A549 treated with DMSO at 1 μM for 4 hours (cell line): ENCODE measurements at places on chromosomes 3 and 15. TPM values are rescaled to one million over a fixed set of nuclear protein-coding genes. Genes with fewer than 3 reads are reported as not detected.

CAPN3 gene
- total RNA-seq: 0.21 to 0.95 TPM (median 0.23 TPM) in 5 replicates

CPLX3 gene
- total RNA-seq: 0.06 TPM in 1 of 5 replicates, not detected in the others

NUP210 gene
- 33.4 to 43.7 TPM (median 38.7 TPM) in 5 replicates for total RNA-seq

RAB6B gene
- total RNA-seq: 1.5 to 2.4 TPM (median 1.7 TPM) in 5 replicates

COL7A1 gene
- total RNA-seq: 139 to 257 TPM (median 204 TPM) in 5 replicates

HIGD2B gene
- 0.09 TPM in 1 of 5 replicates, not detected in the others for total RNA-seq

ZIC4 gene
- not detected in 5 replicates for total RNA-seq

SUCNR1 gene
- 0.13 to 0.22 TPM (median 0.16 TPM) in 5 replicates for total RNA-seq

CEP70 gene
- 5.7 to 7.4 TPM (median 6.4 TPM) in 5 replicates for total RNA-seq

ANKUB1 gene
- not detected in 5 replicates for total RNA-seq

FBXW12 gene
- not detected in 5 replicates for total RNA-seq

KBTBD8 gene
- 0.47 to 0.74 TPM (median 0.63 TPM) in 5 replicates for total RNA-seq

CLN6 gene
- total RNA-seq: 67.4 to 87.5 TPM (median 80.2 TPM) in 5 replicates

ARPC4 gene
- total RNA-seq: 148 to 226 TPM (median 154 TPM) in 5 replicates

ALG1L2 gene
- total RNA-seq: not detected in 5 replicates

TFG gene
- total RNA-seq: 129 to 162 TPM (median 151 TPM) in 5 replicates

COL6A5 gene
- total RNA-seq: not detected in 5 replicates

WWTR1 gene
- total RNA-seq: 113 to 160 TPM (median 135 TPM) in 5 replicates

HDGFL3 gene
- 47.4 to 68.1 TPM (median 61.6 TPM) in 5 replicates for total RNA-seq

CKMT1B gene
- 2.5 to 4.8 TPM (median 4.2 TPM) in 5 replicates for total RNA-seq

GP9 gene
- not detected in 5 replicates for total RNA-seq

ST3GAL6 gene
- 0.69 to 0.82 TPM (median 0.71 TPM) in 5 replicates for total RNA-seq

SEMA5B gene
- total RNA-seq: 0.16 to 1.1 TPM (median 0.26 TPM) in 5 replicates

TYRO3 gene
- 12.7 to 16.1 TPM (median 12.9 TPM) in 5 replicates for total RNA-seq

RBSN gene
- total RNA-seq: 10.5 to 11.8 TPM (median 11.2 TPM) in 5 replicates

SPCS1 gene
- total RNA-seq: 142 to 172 TPM (median 166 TPM) in 5 replicates

ROPN1 gene
- total RNA-seq: not detected in 5 replicates

DNASE1L3 gene
- total RNA-seq: 0.11 to 0.29 TPM (median 0.21 TPM) in 3 of 5 replicates, not detected in the others

REC114 gene
- not detected in 5 replicates for total RNA-seq

MESP2 gene
- 0.37 to 0.65 TPM (median 0.62 TPM) in 5 replicates for total RNA-seq

EXD1 gene
- 0.07 TPM in 1 of 5 replicates, not detected in the others for total RNA-seq

EPHA6 gene
- total RNA-seq: 0.09 to 0.20 TPM (median 0.11 TPM) in 5 replicates

GPR156 gene
- 0.42 to 0.85 TPM (median 0.57 TPM) in 5 replicates for total RNA-seq

IL12A gene
- 0.49 to 1.4 TPM (median 0.83 TPM) in 5 replicates for total RNA-seq

FAM227B gene
- 0.76 to 1.3 TPM (median 1.1 TPM) in 5 replicates for total RNA-seq

SST gene
- not detected in 5 replicates for total RNA-seq

DUOXA2 gene
- not detected in 5 replicates for total RNA-seq

SLC4A7 gene
- total RNA-seq: 18.8 to 38.3 TPM (median 31.8 TPM) in 5 replicates

ANKRD63 gene
- 0.11 to 0.28 TPM (median 0.20 TPM) in 5 replicates for total RNA-seq

RBM15B gene
- 19.2 to 22.4 TPM (median 20.7 TPM) in 5 replicates for total RNA-seq

DIS3L gene
- 31.8 to 37.6 TPM (median 35.4 TPM) in 5 replicates for total RNA-seq

NISCH gene
- total RNA-seq: 10.2 to 16.1 TPM (median 14.6 TPM) in 5 replicates

NEK10 gene
- total RNA-seq: 0.86 to 1.8 TPM (median 1.3 TPM) in 5 replicates

GOLGB1 gene
- 14.8 to 20.1 TPM (median 18.5 TPM) in 5 replicates for total RNA-seq

MCTP2 gene
- total RNA-seq: not detected in 5 replicates

LAMB2 gene
- total RNA-seq: 87.0 to 93.1 TPM (median 91.1 TPM) in 5 replicates
